Activated CD4-positive, alpha-beta memory T cell treated with anti-CD3 and anti-CD28 coated beads for 36 hours (primary cell): ENCODE measurements at places on chromosomes 7 and 10. TPM values are rescaled to one million over a fixed set of nuclear protein-coding genes. Genes with fewer than 3 reads are reported as not detected.

Gene COG5
- 38.9 TPM for total RNA-seq

Gene SPDYE5
- not detected for total RNA-seq

Gene TMEM229A
- total RNA-seq: not detected

Gene HMX2
- 0.43 TPM for total RNA-seq

DNA sequence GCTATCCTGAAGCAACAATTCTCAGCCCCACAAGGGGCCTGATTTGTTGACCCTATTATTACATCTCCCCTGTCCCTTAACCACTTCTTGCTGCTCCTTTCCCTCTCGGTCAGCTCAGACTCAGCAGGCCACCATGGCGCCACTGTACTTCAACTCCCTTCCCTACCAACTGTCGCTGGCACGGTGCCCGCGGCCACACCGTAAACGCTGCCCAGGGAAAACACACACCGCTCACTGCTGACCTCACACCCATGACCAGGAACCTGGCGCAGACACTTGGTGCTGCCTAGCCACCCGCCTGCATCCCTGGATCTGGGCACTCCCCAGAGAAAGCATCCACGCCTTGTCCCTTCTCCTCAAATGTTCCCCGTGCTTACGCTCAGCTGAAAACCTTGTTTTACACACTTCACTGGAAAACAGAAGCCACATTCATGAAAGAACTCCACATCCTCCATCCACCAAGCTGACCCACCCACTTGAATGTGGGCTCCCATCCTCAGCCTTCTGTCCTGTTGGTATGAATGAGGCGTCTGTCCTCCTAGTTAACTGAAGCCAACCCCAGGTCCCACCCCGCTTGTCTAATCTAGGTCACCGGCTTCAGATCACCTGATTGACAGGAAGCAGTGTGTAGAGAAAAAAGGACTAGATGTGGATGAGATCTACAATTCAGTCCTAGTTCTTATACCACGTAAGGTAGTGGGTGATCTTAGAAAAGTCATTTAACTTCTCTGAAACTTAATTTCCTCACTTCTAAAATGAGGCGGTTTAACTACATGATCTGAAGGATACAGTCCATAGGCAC is 28.5 kb upstream of the CRYGN start:
- no peak for DNase-seq

- no peak for DNase-seq
Measured at GRCh38 chr7:3710531-3710930, 409.5 kb downstream of the SDK1 start.

GRCh38 chr7:157991351-157991750 is 596.3 kb downstream of the PTPRN2 start:
- DNase-seq: no peak

- no peak for DNase-seq
Measured at GRCh38 chr7:149292462-149292823, 30.4 kb downstream of the ZNF783 start.

GRCh38 chr7:128454808-128455542 is 703 bp upstream of the HILPDA start:
- no peak for DNase-seq

GRCh38 chr10:124741922-124742412 is 2.2 kb downstream of the FAM53B start:
- DNase-seq: peak; percentile 48

GRCh38 chr7:751826-752225 is 24.7 kb upstream of the PRKAR1B start:
- DNase-seq: no peak

- DNase-seq: no peak
Measured at GRCh38 chr10:76303682-76304316, 872.4 kb downstream of the LRMDA start.

GRCh38 chr7:147053746-147054145 is 937.1 kb downstream of the CNTNAP2 start:
- DNase-seq: no peak
